ENCODE measurements at places on chromosomes 11 and 22. TPM values are rescaled to one million over a fixed set of nuclear protein-coding genes. Genes with fewer than 3 reads are reported as not detected.

DNA sequence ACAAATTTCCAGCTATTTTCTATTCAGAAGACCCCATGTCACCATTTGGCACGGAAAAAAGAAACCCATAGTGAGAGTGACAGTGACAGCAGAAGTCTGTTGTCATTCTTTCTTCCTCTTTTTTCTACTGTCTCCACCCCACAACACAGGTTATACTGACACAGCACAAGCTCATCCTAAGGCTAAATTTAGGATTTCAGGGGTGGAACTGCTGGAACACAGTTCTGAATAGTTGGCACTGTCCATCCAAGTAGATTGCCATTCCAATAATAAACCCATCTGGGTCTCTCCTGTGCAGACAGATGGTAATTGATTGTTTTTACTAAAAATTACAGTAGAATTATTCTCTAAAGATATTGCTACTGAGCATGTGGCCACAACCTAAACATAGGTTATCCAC is 95.2 kb upstream of the C11orf87 start:
- DNase-seq: no peak
- no peak overlapping the region for H3K4me3 ChIP-seq
- no peaks in the 10 kb centered on the region for H3K4me1 ChIP-seq
- no peak overlapping the region for H3K27ac ChIP-seq
- no peaks in the 10 kb centered on the region for H3K36me3 ChIP-seq

GRCh38 chr11:122181372-122181771 is 65.4 kb upstream of the BLID start:
- H3K27ac ChIP-seq: peak overlapping the region; percentile 58
- H3K4me3 ChIP-seq: no peak overlapping the region
- no peak for DNase-seq
- H3K27me3 ChIP-seq: no peaks in the 10 kb centered on the region

GRCh38 chr11:65560555-65561418 is 2.6 kb upstream of the LTBP3 start:
- H3K27me3 ChIP-seq: no peaks in the 10 kb centered on the region
- H3K36me3 ChIP-seq: no peaks in the 10 kb centered on the region
- peak overlapping the region; percentile 87 for H3K27ac ChIP-seq
- no peak for DNase-seq

Gene PDXP
- 7.3 TPM for total RNA-seq

DNA sequence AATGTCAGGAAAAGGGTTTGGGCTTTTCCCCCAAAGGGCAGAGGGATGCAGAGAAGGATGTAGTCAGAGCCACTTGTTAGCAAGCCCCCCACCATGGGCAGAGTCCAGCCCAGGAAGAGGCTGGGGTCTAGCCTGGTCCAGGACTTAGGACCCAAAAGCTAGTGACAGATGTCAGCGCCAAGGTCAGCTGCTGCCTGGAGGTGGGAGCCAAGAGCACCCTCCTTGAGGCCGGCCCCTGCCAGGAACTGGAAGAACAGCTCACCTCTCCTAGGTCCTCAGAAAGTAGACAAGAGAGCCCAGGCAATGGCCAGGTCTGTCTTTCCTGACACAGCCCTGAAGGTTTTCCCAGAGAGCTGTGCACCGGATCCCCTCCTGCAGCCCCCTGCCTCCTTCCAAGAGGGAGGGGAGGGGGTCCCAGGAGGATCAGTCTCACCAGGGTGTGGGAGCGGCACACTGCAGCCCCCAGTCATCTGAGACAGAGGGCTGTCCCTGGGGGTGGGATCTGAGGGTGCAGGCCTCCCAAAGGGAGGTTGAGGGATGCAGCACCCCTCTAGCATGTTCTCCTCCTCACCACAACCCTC is 14.6 kb upstream of the ARHGEF17 start:
- no peak overlapping the region for H3K4me3 ChIP-seq
- peaks cover 24% of the 10 kb centered on the region for H3K4me1 ChIP-seq
- DNase-seq: no peak
- H3K27ac ChIP-seq: no peak overlapping the region
- H3K36me3 ChIP-seq: no peaks in the 10 kb centered on the region
- no peaks in the 10 kb centered on the region for H3K27me3 ChIP-seq

DNA sequence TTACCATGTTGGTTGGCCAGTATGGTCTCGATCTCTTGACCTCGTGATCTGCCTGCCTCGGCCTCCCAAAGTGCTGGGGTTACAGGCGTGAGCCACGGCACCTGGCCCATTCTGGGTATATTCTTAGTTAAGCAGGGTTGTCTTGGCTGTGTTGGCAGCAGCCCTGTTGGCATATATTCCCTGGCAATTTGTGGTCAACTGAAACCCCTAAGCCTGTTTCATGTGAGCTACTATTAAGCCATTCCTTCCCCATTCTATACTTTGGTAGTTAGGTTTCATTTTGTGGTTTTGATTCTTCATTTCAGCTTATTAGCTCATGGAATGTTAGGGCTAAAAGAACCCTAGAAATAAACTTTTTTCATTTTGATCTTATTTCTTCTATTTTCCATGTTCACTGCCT is 22.2 kb upstream of the IL18BP start:
- no peaks in the 10 kb centered on the region for H3K36me3 ChIP-seq
- no peak for DNase-seq
- no peaks in the 10 kb centered on the region for H3K27me3 ChIP-seq
- peaks cover 17% of the 10 kb centered on the region for H3K4me1 ChIP-seq
- H3K4me3 ChIP-seq: no peak overlapping the region
- no peak overlapping the region for H3K27ac ChIP-seq

GRCh38 chr11:20064961-20065405 is 95.3 kb downstream of the DBX1 start:
- peaks cover 14% of the 10 kb centered on the region for H3K36me3 ChIP-seq
- no peak for DNase-seq
- peaks cover 10% of the 10 kb centered on the region for H3K4me1 ChIP-seq
- H3K4me3 ChIP-seq: no peak overlapping the region
- no peak overlapping the region for H3K27ac ChIP-seq

Gene CHRDL2
- 0.50 TPM for total RNA-seq

GRCh38 chr11:127226949-127227348 is 226.4 kb upstream of the KIRREL3 start:
- H3K4me1 ChIP-seq: no peaks in the 10 kb centered on the region
- DNase-seq: no peak
- H3K27me3 ChIP-seq: no peaks in the 10 kb centered on the region
- no peak overlapping the region for H3K27ac ChIP-seq

DNA sequence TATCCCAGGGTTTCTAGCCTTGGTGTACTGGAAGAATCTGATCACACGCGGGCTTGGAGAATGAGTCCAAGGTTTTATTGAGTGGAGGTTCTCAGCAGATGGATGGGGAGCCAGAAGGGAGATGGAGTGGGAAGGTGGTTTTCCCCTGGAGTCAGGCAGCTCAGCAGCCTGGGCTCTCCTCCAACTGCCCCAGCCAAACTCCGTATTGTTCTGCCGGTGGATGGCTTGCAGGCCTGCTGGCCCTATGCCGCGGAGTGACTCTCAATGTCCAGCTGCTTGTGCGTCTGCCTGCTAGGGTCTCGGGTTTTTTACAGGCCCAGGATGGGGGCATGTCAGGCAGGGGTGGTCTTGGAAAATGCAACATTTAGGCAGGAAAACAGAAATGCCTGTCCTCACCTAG is 162.4 kb upstream of the LMO1 start:
- no peak overlapping the region for H3K27ac ChIP-seq
- H3K4me1 ChIP-seq: no peaks in the 10 kb centered on the region
- H3K36me3 ChIP-seq: no peaks in the 10 kb centered on the region
- DNase-seq: no peak
- H3K4me3 ChIP-seq: no peak overlapping the region

GRCh38 chr11:73175551-73176144 is 33.5 kb upstream of the FCHSD2 start:
- no peaks in the 10 kb centered on the region for H3K27me3 ChIP-seq
- H3K4me3 ChIP-seq: no peak overlapping the region
- DNase-seq: no peak

Gene RANBP1
- 116 TPM for total RNA-seq

Gene CEND1
- total RNA-seq: 3.2 TPM

GRCh38 chr11:122248131-122248530 is 132.1 kb upstream of the BLID start:
- no peaks in the 10 kb centered on the region for H3K27me3 ChIP-seq
- H3K27ac ChIP-seq: peak overlapping the region; percentile 33
- no peak overlapping the region for H3K4me3 ChIP-seq

DNA sequence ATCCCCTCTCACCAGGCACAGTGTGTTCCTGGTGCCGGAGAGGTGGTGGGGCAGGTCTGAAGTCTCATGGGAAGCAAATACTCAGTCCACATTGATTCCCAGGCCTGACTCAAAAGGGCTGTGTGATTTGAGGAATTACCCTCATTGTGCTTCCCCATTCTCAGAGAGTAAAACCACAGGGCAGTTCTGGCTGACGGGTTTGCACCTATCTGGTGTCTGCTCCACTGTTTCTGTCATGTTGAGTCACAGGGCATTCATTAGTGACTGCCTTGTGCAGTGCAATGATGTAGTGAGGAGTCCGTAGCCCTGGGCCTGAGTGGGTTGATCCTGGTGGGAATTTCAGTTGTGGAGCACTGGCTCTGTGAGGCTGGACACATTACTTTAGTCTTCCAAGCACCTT is 85.2 kb upstream of the ARHGAP20 start:
- DNase-seq: no peak
- no peak overlapping the region for H3K4me3 ChIP-seq
- H3K27me3 ChIP-seq: no peaks in the 10 kb centered on the region
- no peaks in the 10 kb centered on the region for H3K36me3 ChIP-seq

- H3K27ac ChIP-seq: no peak overlapping the region
- no peaks in the 10 kb centered on the region for H3K4me1 ChIP-seq
- no peaks in the 10 kb centered on the region for H3K27me3 ChIP-seq
- H3K36me3 ChIP-seq: no peaks in the 10 kb centered on the region
- no peak overlapping the region for H3K4me3 ChIP-seq
Observed at GRCh38 chr11:21514316-21514715, 678.6 kb upstream of the ANO5 start.

GRCh38 chr22:37267661-37268413 is 14.5 kb upstream of the CYTH4 start:
- peak overlapping the region; percentile 33 for H3K4me3 ChIP-seq
- H3K27ac ChIP-seq: peak overlapping the region; percentile 28
- H3K36me3 ChIP-seq: no peaks in the 10 kb centered on the region
- no peak for DNase-seq

Gene SPDYC
- not detected for total RNA-seq

- peaks cover 12% of the 10 kb centered on the region for H3K4me1 ChIP-seq
- no peak overlapping the region for H3K4me3 ChIP-seq
- H3K27ac ChIP-seq: no peak overlapping the region
- no peak for DNase-seq
Observed at GRCh38 chr22:50318698-50319411, 8.0 kb downstream of the DENND6B start.

All from esophagus muscularis mucosa (tissue), 4 donors.